A549 (cell line): ENCODE measurements at places on chromosomes 4 and X.

GRCh38 chrX:17788956-17789562 lies 51.8 kb downstream of the SCML1 start:
- no peak for DNase-seq

DNA sequence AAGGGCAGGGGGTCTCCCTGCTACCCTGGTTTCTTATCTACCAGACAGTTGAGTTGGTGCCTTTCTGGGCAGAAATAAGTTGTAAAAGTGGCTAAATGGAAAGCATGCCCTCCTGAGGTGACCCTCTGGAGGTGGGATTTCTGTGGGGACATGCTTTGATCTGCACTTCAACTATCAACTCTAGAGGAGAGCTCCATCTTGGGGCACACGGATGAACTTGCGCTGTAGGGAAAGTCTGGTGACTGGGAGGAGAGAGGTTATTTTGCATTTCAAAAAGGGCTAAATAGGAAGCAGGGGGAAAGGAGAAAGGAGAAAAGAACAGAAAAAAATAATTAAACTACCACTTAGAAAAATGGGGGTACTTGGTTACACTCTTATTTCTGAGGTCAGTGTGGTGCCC lies 12.7 kb upstream of the RHOXF2B start:
- peak; percentile 2 for DNase-seq

DNA sequence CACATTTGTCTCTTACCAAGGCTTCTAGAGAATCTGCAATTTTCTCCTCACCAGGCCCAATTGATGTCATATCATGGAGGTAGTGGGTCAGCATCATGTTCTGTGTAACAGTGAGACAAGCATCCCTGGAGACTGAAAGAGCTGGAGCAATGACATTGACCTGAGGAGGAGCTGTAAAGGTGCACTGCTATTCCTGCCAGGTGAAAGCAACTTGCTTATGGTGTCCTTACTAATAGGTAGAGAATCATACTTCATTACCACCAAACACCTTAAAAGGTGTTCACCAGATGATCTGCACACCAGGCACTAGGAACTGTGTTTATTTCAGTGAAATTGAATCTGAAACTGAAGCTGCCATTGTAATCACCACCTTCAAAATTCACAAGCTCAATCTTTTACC lies 188.7 kb downstream of the AFAP1 start:
- DNase-seq: no peak

DNA sequence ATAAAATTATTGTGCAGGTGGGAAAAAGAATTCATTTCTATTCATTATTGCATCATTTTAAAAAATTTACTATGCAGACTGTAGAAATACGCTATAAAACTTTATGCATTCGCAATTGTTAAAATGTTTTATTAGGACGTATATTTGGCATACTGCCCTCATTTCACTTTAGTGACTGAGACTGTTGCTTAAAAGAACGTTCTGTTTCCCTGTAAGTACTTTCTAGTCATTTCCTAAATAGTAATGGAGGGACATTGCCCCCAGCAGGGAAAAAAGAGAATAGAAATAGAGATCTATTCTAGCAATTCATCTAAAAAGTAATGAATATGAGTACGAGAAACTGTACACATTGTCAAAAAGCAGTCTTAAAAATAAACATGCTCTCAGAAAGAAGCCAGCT lies 1295.8 kb upstream of the TENM3 start:
- no peak for DNase-seq

- no peak for DNase-seq
Measured at GRCh38 chr4:126411047-126411446, 1096.3 kb downstream of the FAT4 start.

DNA sequence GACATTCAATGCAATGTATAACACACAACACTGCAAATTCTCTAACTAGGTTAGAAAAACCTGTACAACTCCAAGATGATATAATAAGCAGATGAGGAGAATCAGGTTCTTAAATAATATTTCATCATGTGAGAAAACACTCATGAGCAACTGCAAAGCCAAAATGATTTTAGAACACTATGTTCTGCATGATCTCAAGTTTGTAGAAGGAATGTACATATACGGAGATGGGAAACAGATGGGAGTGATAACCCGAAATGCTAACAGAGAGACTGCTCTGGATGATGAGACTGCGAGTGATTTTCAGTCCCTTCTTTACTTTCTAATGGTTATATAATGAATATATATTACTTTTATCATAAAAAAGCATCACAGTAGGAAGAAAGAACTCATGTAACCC lies 80.9 kb downstream of the PCYT1B start:
- no peak for DNase-seq

- no peak for DNase-seq
Measured at GRCh38 chr4:48227662-48228061, 42.0 kb downstream of the TEC start.

GRCh38 chr4:41189666-41190065 lies 24.7 kb downstream of the APBB2 start:
- no peak for DNase-seq

DNA sequence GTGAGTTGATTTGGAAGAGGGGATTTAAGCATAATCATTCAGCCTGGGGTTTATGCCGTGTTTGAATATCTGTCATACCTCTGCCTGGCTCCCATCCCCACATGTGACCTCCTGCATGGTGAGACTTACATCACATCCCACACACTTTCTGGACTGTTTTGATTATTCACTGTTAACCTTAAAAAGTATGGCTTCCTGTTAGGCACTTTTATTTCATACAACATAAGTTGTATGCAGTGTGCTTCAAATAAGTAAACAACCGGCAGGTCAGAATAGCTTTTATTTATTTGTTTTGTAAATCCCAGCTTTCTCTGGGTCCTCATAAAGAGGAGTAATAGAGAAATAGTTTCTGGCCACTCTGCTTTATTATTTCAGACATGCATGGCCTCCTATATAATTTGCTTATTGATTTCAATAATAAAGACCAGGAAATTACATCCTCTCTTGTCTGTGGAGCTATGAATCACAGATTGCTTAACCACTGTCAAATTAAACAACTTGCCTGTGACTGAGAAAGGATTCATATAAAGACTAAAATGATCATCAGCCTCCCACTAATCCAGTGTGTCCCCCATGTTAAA lies 376.8 kb upstream of the ZFP42 start:
- DNase-seq: no peak

GRCh38 chrX:110087485-110088356 lies 84.8 kb downstream of the TMEM164 start:
- peak; percentile 71 for DNase-seq

GRCh38 chr4:145507636-145508035 lies 26.0 kb downstream of the SMAD1 start:
- DNase-seq: peak; percentile 8

GRCh38 chr4:13312264-13312663 lies 171.9 kb downstream of the RAB28 start:
- DNase-seq: no peak

GRCh38 chr4:79381161-79381560 lies 26.9 kb downstream of the GK2 start:
- DNase-seq: no peak

GRCh38 chr4:156933633-156934258 lies 37.9 kb downstream of the PDGFC start:
- peak; percentile 54 for DNase-seq

- no peak for DNase-seq
Measured at GRCh38 chr4:189374176-189374575, 566.5 kb upstream of the FRG1 start.

- no peak for DNase-seq
Measured at GRCh38 chr4:85496126-85496849, 21.3 kb downstream of the ARHGAP24 start.

DNA sequence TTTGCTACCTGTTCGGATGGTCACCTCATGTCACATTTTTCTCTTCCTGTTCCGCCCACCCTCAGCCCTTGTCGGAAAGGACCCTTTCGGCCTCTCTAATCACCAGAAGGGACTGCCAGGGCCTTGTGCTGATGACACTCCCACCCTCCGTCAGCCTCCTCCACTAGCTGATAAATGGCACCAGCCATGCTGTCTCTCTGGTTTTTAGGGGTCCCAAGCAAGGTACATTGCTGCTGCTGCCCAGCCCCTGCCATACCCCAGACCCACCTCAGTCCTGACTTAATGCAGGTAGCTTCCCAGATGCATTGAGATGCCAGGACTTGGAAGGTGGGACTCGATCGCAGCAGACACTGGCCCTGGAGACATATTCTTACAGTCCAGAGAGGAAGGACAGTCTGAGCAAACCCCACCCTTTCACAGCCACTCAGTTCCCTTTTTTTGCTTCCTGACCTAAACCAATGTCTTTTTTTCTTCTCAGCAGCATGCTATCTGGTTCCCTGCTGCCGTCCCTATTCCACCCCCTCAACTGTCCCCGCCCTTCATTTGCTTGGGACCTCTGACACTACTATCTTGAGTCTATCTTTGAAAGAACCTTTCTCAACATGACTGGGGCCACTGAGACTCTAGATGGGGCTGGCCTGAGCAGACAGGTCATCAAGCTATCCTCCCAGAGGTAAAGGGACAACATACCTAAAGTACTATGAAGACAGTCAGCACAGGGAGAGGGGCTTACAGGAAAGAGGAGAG lies at the start of gene BTK:
BTK (minus strand) TSS at position 397 of the 747 bp plus-strand sequence. CDS start 10,907 bp downstream, outside the sequence.
- DNase-seq: no peak

- DNase-seq: no peak
Measured at GRCh38 chr4:173499658-173500535, 30.1 kb downstream of the HAND2 start.

- DNase-seq: no peak
Measured at GRCh38 chrX:28124416-28124815, 143.2 kb upstream of the DCAF8L1 start.

DNA sequence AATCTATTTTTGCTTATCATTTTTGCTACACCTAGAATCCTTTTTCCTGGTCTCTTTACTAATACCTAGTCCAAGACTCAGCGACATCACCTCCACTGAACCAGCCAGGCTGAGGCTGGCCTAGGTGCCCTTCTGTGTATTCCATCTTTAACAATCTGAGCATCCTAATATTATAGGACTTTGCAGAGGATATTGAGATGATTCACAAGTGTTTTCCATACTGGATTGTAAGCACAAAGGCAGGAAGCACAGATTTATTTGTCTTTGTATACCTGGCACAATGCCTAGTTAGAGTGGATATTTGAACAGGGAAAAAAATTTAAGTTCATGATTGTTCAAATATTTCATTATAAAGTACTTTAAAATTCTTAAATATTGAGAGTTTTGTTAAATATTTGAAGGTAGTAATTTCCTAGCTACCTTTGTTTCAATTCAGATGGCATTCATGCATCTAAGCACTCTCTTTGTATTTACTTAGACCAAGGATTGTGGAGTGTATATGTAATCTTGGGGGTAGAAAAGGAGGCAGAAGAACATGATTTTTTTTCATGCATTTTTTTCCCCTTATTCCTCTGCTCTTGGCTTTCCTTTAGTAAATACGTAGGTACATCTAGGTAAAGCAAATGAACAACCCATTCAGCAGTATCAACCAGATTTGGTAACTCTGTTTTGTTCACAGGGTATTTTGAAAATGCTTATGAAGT lies 18.4 kb downstream of the SMARCA5 start:
- no peak for DNase-seq

GRCh38 chr4:155900381-155900780 lies 3.1 kb upstream of the TDO2 start:
- no peak for DNase-seq

DNA sequence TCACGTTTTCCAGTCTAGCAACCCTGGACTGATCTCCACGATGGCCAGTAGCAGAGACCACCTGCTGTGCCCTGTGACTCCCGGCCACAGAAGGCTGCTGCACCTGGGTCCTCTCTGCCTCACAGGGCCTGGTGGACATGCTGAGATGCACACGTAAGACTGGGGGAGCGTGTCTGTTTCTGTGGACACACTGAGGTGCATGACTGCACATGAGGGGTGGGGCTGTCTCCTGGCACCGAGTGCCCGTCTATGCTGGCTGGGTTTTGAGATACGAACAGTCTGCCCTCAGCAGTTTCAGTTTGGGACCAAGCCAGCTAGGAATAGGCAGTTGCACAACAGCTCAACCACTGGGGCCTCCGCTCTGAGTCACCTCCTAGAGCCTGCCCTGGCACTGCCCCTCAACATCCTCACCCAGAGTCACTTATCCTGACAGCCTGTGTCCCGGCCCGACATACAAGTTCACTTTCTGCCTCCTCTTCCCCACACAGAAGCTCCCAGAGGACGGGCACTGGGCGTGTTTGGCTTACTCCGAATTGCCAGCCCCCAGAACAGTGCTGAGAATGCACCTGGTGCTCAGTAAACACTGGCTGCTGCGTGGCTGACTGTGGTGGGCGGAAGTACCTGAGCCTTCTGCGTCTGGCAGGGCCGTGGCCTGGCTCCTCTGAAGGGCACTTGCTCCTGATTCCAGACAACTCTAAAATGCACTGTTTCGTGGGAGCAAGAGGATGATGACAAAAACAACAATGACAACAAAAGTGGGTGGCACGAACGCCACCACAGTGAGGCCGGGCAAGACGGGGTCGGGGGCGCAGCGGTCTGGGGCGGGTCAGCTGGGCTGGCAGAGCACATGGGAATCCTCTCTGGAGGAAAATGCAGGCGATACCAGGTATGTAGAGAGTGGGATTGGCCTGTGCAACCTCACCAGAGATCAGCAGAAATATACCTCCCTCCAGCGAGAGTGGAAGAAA lies 30.9 kb downstream of the RNF212 start:
- DNase-seq: peak; percentile 65

DNA sequence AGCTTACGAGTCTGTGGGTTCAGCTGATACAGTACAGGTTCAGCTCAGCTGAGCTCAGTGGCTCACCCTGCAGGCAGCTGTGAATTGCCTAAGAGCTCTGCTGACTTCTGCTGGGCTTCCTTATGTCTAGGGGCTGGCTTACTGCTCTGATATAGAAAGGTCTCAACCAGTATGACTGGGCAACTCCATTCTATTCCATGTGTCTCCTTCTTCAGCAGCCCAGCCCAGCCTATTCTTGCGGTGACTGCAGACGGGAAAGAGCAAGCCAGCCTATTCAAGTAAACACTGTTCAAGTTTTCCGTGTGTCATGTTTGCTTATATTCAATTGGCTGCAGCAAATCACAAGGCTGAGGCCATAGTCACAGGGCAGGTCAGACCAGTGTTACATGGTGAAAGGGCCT lies 615.4 kb upstream of the ZFP42 start:
- DNase-seq: no peak

DNA sequence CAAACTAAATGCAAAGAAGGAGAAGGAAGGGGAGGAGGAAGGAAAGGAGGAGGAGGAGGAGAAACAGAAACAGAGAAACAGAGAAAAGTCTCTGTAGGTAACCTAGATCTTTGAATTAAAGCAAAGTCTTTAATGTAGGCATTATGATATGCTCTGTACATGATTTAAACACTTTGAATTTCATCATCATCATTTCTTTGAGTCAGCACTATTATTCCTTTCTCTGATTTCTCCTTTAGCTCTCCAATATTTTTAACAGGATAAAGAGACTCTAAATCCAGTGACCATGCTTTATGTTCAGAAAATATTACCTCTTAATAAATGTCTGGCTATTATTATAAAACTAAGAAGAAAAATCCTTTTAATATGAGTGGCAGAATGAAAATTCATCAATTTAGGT lies 124.3 kb downstream of the ANTXR2 start:
- no peak for DNase-seq

GRCh38 chr4:140448830-140449229 lies 21.4 kb upstream of the CLGN start:
- no peak for DNase-seq

DNA sequence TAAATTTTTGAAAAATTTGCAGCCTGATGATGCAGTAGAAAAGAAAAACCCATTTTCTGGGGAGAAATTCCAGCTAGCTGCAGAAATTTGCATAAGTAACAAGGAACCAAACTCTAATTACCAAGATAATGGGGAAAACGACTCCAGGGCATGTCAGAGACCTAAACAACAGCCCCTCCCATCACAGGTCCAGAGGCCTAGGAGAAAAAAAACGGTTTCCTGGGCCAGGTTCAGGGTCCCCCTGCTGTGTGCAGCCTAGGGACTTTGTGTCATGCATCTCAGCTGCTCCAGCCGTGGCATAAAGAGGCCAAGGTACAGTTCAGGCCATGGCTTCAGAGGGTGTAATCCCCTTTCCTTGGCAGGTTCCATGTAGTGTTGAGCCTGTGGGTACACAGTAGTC lies 733.7 kb upstream of the CT83 start:
- no peak for DNase-seq
